ENCODE measurements at places on chromosomes 7 and 10. TPM values are rescaled to one million over a fixed set of nuclear protein-coding genes. Genes with fewer than 3 reads are reported as not detected.

- DNase-seq, result no peak
These were observed 121.6 kb downstream of the KCND2 start for GRCh38 chr7:120394595-120394994.

DNA sequence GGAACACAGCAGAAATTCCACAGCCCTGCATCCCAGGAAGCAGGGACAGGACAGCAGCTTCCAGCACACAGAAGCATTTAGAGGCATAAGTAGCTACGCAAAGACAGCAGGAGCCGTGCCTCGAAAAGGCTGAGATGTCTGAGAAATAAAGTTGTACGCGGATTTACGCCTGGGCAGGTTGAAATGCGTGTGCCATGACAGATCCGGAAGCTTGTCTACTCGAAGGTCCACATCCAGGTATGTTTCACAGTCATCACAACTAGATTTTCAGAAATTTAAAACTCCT is 26.1 kb downstream of the DIP2C start:
- no peak for DNase-seq

- no peak for DNase-seq
These were observed 296.1 kb downstream of the GLRX3 start for GRCh38 chr10:130432271-130432670.

DNA sequence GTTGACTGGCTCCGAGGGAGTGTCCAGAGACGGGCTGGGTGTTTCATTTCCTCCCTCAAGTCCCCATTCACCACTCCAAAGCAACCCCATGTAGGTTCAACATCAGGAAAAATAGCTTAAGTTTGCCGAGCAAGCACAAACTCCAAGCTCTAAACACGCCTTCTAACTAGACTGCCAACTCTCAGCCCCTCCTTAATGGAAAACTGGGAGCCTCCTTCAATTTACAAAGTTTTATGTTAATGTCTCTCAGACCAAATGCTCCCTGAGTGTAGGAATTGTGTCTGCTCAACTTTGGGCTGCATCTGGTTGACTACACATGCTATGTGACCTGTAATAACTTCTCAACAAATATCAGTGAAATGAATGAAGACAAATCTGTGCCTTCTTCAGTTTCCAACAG is 87.5 kb downstream of the FAM204A start:
- DNase-seq, result no peak

- DNase-seq, result no peak
These were observed 50.2 kb downstream of the KCNH2 start for GRCh38 chr7:150927956-150928344.

DNA sequence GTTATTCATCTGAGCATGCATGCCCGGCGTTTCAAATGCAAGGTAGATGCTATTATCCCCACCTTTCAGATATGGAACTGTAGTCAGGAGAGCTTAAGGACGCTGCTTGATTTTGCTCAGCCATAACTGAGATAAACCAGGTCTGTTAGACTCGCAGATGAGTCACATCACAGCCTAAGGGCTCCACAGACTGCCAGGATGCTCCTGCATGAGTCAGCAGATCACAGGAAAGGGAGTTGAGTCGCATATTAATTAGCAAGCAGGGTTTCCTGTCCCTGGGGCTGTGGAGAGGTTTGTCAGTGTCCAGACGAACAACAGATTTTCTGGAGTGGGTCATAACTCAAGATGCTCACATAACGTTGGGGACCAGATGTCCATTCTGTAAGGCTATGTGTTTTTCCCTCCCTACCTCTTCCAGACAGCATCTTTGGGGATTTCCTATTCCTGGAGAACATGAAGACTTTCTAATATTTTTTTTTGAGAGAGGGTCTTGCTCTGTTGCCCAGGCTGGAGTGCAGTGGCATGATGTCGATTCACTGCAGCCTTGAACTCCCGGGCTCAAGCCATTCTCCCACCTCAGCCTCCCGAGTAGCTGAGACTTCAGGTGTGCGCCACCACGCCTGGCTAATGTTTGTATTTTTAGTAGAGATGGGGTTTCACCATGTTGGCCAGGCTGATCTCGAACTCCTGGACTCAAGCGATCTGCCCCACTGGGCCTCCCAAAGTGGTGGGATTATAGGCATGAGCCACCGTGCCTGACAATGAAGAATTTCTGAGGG is 36.7 kb downstream of the PFKFB3 start:
- DNase-seq, result peak; percentile 88

WIPF3 gene
- total RNA-seq, result not detected

DNA sequence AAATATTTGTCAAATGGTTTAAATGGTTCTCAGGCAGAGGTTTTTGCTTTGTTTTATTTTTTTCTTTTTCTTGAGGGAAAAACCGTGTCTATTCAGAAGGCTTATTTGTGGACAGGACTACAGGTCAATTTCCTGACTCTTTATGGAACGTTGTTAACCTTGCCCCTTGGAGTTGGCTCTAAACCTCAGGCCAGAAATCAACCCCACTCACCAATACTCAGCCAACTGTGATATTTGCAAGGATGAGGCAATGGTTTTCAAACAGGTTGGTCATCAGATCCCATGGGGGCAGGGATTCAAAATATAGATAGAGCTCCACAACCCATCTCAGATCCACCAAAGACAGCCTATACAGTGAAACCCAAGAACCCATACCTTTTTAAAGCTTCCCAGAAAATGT is 10.2 kb downstream of the PDLIM1 start:
- no peak for DNase-seq

PLEKHS1 gene
- total RNA-seq, result not detected

SIRT1 gene
- 6.3 TPM for total RNA-seq

DNA sequence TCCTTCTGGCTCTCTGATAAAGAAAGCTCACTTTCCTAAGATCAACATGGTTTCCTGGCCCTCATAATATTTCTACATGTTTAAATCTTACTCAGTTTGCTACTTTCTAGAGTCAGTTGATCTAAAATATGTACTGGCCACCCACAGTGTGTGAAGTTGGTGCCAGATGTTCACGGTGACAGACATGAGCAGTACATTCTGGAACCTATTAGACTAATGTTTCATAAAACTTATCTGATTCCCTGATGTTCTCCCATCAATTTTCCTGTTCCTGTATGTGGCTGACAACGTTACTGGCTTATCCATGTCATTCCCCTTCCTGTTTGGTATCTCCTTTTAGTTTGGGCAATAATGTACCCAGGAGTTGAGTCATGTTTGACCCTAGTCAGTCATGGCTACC is 13.7 kb upstream of the CPVL start:
- no peak for DNase-seq

DNTT gene
- total RNA-seq, result not detected

- DNase-seq, result no peak
These were observed 144.5 kb upstream of the YAE1 start for GRCh38 chr7:39421661-39422060.

GRCh38 chr10:43120116-43120928 is 17.9 kb upstream of the CSGALNACT2 start:
- no peak for DNase-seq

ICA1 gene
- total RNA-seq, result 28.4 TPM

DNA sequence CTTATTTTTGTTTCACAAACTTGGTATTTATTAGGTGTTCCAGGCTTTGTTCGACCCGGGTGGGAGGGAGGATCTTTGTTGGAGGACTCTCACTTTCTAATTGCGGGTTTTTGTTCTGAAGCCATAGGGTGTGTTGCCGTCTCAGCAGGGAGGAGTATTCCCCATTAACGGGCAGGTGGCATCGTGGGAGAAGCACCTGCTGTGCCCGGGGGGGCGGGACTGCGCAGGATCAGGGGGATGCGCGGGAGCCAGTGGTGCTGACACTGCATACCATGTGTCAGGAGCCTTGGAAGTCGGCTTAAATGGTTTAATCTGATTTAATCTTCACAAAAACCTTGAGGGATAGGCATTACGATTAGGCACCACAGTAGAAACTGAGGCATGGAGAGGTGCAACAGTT is 113.0 kb downstream of the MGMT start:
- no peak for DNase-seq

CREB5 gene
- total RNA-seq, result 3.2 TPM

OR2A1 gene
- total RNA-seq, result not detected

GRCh38 chr10:55631071-55631654 is 729.9 kb downstream of the ZWINT start:
- DNase-seq, result peak; percentile 29

DNA sequence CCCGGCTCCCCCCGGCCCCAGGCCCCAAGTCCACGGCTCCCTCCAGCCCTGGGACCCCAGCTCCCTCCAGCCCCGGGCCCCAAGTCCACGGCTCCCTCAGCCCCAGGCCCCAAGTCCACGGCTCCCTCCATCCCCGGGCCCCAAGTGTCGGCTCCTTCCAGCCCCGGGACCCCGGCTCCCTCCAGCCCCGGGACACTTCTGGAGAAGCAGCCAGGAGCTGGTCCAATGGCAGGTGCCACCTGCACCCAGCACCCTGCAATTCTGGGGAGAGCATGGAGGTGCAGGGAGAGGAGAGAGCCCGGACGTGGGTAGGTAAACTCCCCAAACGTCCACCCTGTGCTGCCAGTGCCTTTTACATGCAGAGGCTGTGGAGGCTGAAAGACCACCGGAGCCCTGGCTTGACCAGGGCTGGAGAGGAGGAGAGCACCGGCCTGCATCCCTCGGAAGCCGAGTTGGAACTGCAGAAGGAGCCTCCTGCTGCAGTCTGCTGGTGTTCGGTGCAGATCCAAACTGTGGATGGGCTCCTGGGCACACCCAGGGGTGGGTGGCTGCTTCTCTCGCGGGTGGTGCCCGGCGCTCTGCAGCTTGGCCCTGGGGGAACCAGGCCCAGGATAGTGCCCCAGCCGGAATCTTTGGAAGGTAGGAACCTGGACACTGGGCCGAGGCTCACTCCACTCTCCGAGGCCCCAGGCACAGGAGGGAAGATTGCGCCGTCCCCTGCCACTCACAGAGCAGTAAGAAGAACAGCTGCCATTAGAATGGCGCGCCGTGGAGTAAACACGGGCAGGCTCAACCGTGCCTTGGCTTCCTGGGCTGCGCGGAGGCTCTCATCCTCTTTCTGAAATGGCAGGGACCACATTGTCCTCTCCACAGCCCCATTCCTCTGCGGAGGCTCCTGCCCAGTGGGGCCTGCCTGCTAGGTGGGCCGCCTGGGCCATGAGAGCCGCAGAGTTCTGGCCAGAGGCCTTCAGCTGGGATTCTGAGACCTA is 14.7 kb downstream of the SHH start:
- no peak for DNase-seq

GRCh38 chr7:29138588-29138987 is 7.7 kb downstream of the CPVL start:
- no peak for DNase-seq

IDI2 gene
- not detected for total RNA-seq

GRCh38 chr7:48180981-48181380 is 9.7 kb downstream of the ABCA13 start:
- no peak for DNase-seq

GRCh38 chr10:82757397-82757796 is 882.4 kb downstream of the NRG3 start:
- no peak for DNase-seq

GRCh38 chr10:75236178-75236825 is 545 bp upstream of the COMTD1 start:
- no peak for DNase-seq

- DNase-seq, result no peak
These were observed 125.8 kb upstream of the UNC5B start for GRCh38 chr10:71086439-71087080.

DNA sequence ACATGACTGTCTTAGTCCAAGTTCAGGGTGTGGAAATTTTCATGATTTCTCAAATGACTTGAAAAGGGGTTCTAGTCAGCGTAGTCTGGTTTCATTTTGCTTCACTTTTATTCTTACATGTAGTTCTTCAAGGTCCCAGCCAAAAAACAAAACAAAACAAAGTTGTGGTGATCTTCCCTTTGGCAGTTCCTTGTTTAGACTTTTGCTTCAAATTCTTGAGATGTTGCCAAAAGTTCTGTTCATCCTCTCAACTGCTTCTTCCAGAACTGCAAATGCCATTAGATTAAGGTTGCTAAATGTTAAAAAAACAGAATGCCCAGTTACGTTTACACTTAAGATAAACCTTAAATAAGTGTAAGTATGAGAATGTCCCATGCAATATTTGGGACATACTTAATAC is 370.8 kb upstream of the LRRTM3 start:
- no peak for DNase-seq

- no peak for DNase-seq
These were observed 124.4 kb upstream of the ASAH2 start for GRCh38 chr10:50375745-50376144.

- DNase-seq, result no peak
These were observed 18.5 kb downstream of the SLC13A4 start for GRCh38 chr7:135709508-135709907.

- DNase-seq, result no peak
These were observed 122.0 kb upstream of the LAMB4 start for GRCh38 chr7:108252177-108252576.

DNA sequence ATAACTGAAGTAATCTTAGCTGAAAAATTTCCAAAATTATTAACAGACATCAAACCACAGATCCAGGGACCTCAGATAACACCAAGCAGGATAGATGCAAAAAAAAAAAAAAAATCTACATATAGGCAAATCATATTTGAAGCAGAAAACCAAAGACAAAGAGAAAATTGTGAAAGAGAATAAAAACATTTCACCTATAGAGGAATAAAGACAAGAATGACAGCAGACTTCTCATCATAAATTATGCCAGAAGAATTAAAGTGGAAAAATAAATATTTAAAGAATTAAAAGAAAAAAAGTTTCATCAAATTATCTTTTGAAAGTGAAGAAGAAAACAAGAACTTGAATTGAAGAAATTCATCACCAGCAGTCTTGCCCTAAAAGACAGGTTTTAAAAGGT is 467.5 kb downstream of the GPAM start:
- no peak for DNase-seq

- no peak for DNase-seq
These were observed 38.8 kb downstream of the TMEM270 start for GRCh38 chr7:73899731-73900142.

NRP1 gene
- 6.5 TPM for total RNA-seq

DNA sequence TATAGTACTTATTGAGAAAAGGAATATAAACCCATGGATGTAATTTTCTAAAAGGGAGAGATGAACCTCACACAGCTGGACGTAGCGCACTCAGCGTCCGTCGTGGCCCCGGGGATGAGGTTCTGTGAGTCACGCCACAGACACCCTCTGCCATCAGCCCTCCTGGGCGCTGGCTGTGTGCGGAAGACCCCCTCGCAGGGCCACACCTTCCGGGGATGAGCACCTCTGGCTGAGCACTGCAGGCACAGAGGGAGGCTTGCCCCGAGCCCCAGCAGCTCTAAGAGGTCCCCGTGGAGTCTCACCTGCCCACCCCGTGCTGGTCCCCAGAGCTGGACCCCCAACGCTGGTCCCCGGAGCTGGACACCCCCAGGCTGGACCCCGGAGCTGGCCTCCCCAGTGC is 215.8 kb downstream of the PTPRN2 start:
- DNase-seq, result no peak

DNA sequence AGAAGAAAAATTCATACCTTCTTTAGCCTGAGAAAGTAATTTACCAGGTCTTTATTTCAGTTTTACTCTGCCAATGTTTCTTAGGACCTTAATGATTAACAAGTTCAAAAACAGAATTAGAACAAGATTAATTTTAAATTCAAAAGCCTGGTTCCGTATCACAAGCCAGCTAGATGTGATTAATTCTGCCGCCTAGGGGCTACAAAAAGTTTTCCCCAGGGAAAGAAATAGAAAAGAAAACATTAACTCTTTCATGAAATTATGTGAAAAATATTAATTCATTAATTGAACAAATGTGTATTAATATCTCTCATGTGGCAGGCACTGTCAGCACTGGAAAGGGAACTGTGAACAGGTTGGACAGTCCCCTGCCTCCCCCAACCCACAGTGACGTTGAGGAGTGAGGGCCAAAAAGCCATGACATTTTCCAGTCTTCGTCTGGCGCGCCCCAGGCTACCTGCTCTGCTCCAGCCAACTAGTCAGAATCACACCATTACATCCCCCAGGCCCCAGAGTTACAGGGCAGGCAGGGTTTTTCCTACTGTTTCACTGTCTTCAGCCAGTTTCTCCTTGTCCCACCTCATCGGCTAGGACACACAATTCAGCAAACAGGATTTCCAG is 20.1 kb downstream of the TMEM176A start:
- no peak for DNase-seq

RAMP3 gene
- 51.2 TPM for total RNA-seq
